ENCODE measurements at places on chromosomes 7 and 10. TPM values are rescaled to one million over a fixed set of nuclear protein-coding genes. Genes with fewer than 3 reads are reported as not detected.

Gene SH2D4B
- not detected for total RNA-seq

Gene DNAJC30
- 2.7 TPM for total RNA-seq

Gene PNLIPRP1
- total RNA-seq = not detected

Gene GALNT17
- 0.76 TPM for total RNA-seq

Gene C7orf57
- 0.06 TPM for total RNA-seq

Gene ZNF438
- total RNA-seq = 1.3 TPM

Gene CTNNA3
- 0.02 TPM for total RNA-seq

Gene TMEM184A
- 2.3 TPM for total RNA-seq

- DNase-seq = no peak
Observed at GRCh38 chr10:21060626-21061025, 163.5 kb upstream of the NEBL start.

DNA sequence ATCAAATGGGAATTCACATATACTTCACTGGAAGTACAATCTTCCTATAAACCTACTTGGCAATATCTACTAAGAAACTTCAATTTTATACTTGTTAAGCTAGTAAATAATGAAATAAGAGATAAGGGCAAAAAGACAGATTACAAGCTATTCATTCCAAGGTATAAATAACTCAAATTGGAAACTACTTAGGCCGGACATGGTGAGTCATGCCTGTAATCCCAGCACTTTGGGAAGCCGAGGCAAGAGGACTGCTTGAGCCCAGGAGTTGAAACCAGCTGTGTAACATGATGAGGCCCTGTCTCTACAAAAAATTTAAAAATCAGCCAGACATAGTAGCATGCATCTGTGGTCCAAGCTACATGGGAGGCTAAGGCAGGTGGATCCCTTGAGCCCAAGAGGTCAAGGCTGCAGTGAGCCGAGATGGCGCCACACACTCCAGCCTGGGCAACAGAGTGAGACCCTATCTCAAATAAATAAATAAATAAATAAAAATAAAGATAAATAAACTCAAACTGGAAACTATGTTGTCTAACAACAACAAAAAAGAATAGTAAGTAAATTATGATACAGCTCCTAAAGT is 37.6 kb downstream of the ARHGAP21 start:
- DNase-seq = no peak

DNA sequence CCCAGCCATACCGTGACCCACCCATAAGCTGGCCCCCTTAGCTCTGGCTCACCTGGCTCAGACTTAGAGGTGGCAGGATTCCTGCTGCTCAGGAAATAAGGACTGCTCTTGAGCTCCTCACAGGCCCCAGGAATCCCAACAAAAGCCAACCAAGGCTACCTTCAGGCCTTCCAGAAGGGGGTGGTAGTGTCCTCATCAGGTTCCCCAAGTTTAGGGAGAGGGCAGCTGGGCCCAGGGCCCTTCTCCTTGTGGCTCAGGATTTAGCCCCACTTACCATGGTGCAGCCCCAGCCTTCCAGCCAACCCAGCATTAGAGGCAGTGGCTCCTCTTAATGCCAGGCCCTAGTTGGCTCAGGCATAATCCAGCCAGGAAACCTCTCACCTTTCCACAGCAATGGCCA is 23.5 kb downstream of the NPFFR1 start:
- DNase-seq = no peak

DNA sequence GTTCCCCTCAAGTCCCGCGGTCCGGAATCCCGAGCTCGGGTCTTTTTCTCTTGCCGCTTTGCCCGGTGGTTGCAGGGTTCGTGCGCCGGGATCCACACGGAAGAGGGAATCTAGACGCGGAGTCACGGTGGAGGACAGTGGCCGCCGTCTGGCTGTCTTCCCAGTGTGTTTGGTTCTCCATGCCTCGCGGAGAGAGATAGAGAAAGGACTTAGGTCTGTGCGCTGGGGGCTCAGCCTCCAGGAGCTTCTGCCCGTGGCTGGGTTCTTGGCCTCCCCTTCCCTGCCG is 1.6 kb downstream of the FFAR4 start:
- DNase-seq = no peak

DNA sequence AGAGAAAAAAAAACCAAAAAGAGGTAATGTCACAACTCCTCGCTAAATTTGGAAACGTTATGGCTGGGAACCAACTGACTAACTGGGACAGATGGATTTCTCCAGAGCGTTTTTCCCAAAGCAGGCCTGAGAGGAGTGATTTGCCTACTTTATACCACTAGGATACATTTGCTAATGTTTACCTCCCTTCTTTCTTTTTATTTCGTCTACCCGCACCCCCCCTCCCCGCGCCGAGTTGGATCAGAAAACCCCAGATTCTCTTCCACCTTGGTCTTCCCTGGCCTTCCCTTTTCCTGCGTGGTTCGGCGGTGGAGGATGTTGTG is 7.2 kb downstream of the CPA2 start:
- DNase-seq = no peak

GRCh38 chr10:7475046-7475911 is 64.4 kb upstream of the SFMBT2 start:
- no peak for DNase-seq

DNA sequence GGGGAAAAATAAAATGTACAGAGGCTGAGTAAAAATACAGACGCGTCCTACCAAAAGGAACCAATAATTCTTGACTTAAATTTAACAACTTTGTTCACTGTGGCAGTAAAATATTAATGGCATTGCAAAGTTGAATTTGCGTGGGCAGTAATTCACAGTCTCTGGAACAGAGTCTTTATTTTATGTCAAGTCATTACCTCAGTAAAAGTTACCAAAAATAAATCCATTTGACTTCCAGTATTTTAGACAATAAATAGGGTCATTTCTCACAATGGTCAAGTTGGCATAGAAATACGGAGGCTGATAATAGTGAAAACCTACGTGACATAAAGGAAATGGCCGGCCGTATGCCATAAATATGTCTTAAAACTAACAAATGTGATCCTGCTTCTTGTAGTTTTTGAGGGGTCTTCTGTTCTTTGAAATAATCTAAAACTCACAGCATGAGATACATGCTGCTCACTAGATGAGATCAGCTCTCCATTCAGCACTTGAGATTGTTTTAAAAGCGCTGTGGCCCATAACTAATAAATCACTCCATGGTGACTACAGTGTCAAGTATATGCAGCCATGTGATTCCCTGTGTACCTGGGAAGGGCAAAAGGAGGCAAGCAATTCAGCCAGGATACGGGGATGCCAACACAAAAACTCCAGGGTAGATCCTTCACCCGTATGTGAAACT is 75.3 kb downstream of the DOCK4 start:
- DNase-seq = no peak

DNA sequence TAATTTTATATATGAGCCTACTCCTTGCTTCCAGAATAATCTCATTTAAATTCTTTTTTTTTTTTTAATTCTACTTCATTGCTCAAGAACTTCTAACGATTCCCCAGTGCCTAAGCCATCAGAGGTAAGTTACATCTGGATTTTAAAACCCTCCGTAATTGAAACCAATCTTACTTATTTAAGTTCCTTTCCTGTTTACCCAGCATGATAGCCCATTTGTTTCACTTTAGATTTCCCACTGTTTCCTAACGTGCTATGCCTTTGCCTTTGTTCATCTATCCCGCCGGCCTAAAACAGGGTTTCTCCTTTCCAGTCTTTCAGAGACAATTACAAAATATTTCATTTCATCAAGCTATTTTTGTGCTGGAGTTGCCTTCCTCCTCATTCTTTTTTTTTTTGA is 75.8 kb upstream of the ETV1 start:
- no peak for DNase-seq

GRCh38 chr10:128070721-128071416 is 55.4 kb downstream of the MKI67 start:
- DNase-seq = no peak

- no peak for DNase-seq
Observed at GRCh38 chr10:125816548-125816947, 6.5 kb downstream of the UROS start.

GRCh38 chr10:102815790-102816549 is 21.2 kb downstream of the CYP17A1 start:
- no peak for DNase-seq

DNA sequence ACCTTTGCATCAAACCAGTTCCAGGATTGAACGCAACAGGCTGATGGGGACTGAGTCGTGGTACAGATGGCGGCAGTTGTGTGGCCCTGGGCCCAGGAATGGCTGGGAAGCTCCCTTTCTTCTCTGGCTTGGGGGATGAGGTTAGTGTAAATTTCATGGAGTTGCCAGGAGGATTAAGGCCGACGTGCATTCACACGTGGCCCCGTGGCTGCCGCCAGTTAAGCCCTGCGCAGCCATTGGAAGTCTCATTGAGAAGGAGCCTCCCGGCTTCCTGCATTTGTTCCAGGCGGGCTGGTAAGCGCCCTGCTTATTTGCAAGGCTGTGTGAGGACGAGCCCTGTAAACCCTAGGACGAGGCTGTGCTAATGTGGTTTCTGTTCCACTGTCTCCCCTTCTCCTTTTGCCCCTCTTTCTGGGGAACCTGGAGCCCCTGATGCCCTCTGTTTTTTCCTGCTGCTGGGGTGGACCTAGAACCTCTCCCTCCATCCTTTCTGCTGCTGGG is 174.7 kb upstream of the TNRC18 start:
- DNase-seq = no peak

- DNase-seq = no peak
Observed at GRCh38 chr10:102564209-102564834, 60.5 kb downstream of the SUFU start.

GRCh38 chr10:95266674-95267095 is 24.1 kb downstream of the PDLIM1 start:
- DNase-seq = peak; percentile 78

DNA sequence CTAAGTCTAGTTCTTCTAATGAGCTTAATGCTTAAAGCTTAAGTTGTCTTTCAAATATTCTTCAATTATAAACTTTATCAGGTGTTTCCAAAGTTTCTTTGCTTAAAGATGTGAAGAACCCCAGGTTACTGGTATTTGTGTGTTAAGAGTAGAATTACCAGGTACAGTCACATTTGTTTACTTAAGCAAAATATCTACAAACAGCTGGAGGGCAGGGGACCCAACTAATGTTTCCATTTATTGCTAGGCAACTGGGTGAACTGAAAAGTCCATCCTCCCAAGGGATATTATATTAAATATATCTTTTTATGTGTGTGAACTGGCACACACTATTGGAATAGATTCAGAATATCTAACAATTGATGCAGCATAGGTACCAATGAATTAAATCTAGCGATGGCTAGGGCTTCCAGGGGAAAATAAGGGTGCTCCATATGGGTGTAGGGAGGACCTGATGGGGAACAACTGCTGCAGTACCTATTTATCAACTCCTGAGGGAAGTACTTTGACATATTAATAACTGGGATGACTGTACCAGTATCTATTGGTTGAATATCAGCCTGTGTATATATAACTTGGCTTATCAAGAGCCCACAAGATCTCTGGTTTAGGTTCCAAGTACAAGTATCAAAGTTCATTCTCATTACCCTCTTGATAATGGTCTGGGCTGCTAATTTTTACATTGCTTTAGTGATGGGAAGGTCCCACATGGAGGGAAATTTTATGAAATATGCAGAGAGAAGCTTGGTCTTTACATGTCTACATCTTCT is 10.3 kb upstream of the AGR3 start:
- DNase-seq = no peak

- no peak for DNase-seq
Observed at GRCh38 chr10:11272915-11273389, 255.3 kb downstream of the CELF2 start.

DNA sequence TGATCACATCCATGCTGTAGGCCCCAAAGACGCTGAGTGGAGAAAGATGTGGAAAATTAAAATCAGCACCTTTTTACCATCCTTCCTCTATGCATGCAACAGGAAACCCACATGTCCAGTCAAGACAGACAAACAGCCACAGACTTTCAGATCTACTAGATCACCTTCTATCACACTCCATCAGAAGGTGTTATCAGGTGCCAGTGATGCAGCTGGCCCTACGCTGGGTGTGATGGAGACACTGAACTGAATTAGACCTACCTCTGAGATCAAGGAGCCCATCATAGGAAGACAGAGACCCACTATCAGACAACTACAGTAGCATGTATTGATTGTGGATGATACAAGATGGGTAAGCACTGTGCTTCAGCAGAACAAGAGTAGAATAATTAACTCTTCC is 15.5 kb downstream of the CYP3A4 start:
- DNase-seq = no peak

DNA sequence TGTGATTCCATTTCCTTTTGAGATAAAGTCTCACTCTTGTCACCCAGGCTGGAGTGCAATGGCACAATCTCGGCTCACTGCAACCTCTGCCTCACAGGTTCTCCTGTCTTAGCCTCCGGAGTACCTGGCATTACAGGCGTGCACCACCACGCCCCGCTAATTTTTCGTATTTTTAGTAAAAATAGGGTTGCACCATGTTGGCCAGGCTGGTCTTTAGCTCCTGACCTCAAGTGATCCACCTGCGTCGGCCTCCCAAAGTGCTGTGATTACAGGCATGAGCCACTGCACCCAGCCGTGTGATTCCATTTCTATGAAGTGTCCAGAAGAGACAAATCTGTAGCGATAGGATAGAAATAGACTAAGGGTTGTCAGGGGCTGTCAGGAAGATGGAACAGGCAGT is 60.4 kb downstream of the CLIP2 start:
- no peak for DNase-seq

- no peak for DNase-seq
Observed at GRCh38 chr7:155983176-155983815, 171.0 kb upstream of the SHH start.

DNA sequence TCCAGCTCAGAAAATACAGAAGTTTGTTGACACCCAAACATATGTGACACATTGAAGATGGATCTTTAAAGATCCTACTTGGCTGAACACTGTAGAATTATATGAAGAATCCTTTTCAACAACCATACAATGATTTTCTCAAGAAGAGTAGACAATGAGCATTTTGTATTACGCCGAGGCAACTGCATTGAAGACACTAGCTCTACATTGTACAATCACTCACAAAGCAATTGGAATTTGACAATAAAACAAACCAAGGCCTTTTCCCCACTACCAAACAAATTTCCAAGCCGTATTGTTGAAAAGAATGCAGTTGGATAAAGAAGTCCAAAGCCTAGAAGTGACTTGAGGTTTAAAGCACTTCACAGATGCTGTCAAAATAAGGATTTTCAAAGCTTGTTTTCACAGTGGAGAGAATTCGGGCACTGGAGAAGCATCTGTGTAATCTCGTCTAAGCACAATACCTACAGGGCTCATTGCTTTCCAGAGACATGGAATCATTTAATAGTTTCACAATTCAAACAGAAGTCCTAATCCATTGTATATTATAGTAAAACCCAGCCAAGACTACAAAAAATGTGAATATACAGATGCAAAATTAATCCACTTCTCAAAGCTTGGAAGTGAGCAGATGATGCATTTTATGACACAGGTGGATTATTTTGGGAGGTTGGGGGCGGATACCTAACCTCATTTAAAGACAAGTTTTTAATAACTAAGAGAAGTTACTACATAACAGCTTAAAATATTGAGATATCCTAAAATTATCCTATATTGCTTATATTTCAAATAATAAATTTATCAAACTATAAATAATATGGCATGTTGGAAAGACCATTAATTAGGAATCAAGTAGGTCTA is 78.6 kb downstream of the SORCS1 start:
- no peak for DNase-seq

- no peak for DNase-seq
Observed at GRCh38 chr7:25303281-25304181, 75.2 kb upstream of the NPVF start.

All from H4 (cell line).